ENCODE measurements at places on chromosomes 5 and 9.

DNA sequence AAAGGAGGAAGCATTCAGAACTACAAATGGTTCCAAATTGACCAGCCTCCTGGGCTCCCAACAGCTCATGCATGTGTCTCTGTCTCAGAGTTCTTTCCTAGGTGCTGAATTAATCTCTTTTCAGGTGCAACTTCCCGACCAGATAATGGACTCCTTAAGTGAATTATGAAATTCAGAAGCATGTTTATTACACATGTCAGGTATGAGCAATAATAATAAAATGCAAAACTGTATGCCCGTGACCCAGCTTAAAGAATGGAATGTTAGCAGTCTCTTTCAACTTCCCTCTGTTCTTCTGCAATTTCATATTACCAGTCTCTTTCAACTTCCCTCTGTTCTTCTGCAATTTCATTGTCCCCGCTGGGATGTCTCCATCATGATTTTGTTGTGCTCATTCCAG, 60.4 kb downstream of the FBXL7 start:
- DNase-seq = no peak

- no peak for DNase-seq
These were observed 441.1 kb downstream of the SEMA5A start for GRCh38 chr5:9104571-9105339.

- DNase-seq = peak; percentile 57
These were observed 998.8 kb downstream of the MAT2B start for GRCh38 chr5:164504141-164504772.

DNA sequence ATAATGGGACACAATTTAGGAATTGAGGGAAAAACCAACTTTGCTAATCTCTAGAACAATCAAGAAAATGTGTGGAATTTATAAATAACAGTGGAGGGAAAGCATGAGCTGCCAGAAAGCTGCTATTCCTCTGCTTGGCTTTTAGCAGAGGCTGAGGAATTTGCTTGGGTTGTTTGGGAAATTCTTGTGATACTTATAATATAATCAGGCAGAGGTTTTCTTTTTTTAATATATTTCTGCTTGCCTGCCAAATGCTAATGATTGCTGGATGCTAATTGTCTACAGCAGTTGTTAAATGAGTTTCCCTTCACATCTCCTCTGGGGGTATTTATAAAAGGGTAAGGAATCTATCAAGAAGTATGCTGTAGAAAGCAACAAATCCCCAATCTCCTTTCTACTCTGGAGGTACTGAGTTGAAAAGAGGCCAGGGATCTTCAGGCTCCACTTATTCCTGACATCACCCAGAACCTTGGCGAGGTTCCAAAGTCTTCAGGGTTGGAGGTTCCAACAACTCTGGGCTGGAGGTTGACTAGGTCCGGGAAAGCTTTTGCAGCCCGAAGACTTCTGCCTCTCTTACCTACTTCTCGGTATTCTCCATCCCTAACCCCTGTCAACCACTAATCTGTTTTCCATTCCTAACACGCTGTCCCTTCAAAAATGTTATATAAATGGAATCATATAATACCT, 60.4 kb upstream of the TMED7 start:
- DNase-seq = peak; percentile 16

GRCh38 chr5:159819591-159820411, 96.5 kb upstream of the ADRA1B start:
- DNase-seq = no peak

DNA sequence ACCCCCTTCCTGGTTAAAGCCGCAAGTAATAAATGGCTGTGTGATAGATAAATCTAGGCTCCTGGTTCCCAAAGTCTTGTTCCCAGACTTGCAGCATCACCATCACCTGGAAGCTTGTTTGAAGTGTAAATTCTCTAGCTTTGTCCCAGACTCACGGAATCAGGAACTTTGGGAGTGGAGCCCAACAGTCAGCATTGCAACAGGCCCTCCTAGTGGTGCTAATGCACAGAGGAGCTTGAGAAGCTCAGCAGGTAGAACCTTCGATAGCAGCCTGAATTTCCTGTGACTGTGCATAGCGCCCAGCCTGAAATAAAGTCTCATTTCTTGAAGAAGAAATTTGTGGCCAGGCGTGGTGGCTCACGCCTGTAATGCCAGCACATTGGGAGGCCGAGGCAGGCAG, 30.3 kb upstream of the MELK start:
- DNase-seq = no peak

DNA sequence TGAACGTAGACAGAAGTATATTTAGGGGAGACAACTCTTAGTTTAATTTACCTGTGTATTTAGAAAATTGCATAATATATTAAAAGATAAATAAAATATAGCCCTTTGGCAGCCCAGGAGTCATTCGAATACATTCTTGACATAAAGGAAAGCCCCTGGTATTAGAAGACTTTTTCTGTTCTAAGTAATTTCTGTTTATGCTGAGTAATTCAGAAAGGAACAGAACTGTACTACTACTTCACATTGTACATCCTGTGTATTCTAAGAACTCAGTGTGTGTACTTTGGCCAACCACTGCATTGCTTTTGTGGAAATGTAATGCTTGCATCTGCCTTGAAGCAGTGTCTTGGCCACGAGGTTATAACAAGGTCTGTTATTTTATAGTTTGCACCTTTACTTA, 136.4 kb downstream of the KDM4C start:
- no peak for DNase-seq
